Renal cortex interstitium (tissue), 15 donors: ENCODE measurements at places on chromosomes 1 and 21. TPM values are rescaled to one million over a fixed set of nuclear protein-coding genes. Genes with fewer than 3 reads are reported as not detected.

- DNase-seq, result no peak
Measured at GRCh38 chr1:247043406-247043805, 35.2 kb downstream of the ZNF670 start.

- DNase-seq, result no peak
Measured at GRCh38 chr1:41240781-41241353, 1.2 kb downstream of the SCMH1 start.

- no peak for DNase-seq
Measured at GRCh38 chr1:58108783-58109182, 437.7 kb downstream of the OMA1 start.

The KCNN3 gene
- 2.9 TPM for polyA plus RNA-seq

GRCh38 chr1:11335417-11336056, 62.5 kb downstream of the UBIAD1 start:
- no peak for DNase-seq

GRCh38 chr1:235831148-235831547, 35.6 kb downstream of the LYST start:
- no peak for DNase-seq

- peak; percentile 75 for DNase-seq
Measured at GRCh38 chr21:26846036-26846931, 1.1 kb upstream of the ADAMTS1 start.

- DNase-seq, result no peak
Measured at GRCh38 chr21:44697811-44698734, 1.1 kb downstream of the KRTAP10-12 start.

The AMY1B gene
- not detected for polyA plus RNA-seq

The ACOT11 gene
- polyA plus RNA-seq, result 12.8 TPM

- no peak for DNase-seq
Measured at GRCh38 chr21:15138490-15138889, 73.7 kb upstream of the NRIP1 start.

The MROH9 gene
- polyA plus RNA-seq, result not detected

The HES3 gene
- polyA plus RNA-seq, result not detected

DNA sequence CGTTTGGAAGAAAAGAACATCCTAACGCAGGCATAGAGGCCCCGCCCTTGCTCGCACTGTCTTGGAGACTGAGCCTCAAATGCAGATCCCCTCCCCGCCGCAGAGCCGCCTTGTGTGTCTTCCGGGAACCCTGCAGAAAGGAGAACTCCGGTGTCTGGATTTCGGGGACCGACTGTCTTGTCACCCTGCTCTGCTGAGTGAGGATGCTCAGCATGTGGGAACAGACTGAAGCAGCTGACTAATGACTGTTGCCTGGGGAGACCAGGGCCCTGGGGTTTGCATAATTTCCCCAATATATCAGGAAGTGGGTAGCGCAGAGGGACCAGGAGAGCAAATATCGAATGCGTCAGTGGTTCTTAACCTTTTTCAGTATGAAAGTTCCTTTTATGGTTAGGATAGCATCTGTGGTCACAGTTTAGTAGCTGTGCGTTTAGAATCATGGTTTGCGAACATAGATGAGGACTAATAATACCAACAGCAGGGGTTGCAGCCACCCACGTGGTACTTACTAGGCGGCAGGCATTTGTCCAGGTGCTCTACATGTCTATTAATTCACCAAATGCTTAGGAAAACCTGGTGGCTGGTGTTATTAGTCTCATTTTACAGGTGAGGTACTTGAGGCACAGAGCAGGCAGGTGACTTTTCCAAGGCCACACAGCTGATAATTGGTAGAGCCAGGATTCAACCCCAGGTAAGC, 14.3 kb downstream of the GPR137B start:
- no peak for DNase-seq

The TAF5L gene
- polyA plus RNA-seq, result 16.8 TPM

- DNase-seq, result no peak
Measured at GRCh38 chr1:156253634-156254033, 5.8 kb upstream of the PAQR6 start.

DNA sequence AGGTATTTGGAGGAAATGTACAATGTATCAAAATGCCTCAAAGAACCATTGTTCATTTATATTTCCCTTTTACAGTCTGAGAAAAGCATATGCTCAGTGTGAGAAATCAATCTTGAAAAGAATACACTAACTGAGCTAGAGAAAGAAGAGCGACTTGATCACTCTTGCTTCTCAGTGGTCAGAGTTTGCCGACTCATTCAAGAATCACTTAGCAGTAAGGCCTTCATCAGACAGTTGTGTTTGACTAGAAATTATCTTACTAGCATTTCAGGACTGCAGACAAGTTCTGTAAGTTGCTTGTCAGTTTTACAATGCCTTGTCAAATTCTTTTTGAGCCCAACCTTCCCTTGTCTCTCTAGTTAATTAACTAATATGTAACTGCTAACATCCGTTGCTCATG, 12.9 kb downstream of the RGS18 start:
- DNase-seq, result no peak

DNA sequence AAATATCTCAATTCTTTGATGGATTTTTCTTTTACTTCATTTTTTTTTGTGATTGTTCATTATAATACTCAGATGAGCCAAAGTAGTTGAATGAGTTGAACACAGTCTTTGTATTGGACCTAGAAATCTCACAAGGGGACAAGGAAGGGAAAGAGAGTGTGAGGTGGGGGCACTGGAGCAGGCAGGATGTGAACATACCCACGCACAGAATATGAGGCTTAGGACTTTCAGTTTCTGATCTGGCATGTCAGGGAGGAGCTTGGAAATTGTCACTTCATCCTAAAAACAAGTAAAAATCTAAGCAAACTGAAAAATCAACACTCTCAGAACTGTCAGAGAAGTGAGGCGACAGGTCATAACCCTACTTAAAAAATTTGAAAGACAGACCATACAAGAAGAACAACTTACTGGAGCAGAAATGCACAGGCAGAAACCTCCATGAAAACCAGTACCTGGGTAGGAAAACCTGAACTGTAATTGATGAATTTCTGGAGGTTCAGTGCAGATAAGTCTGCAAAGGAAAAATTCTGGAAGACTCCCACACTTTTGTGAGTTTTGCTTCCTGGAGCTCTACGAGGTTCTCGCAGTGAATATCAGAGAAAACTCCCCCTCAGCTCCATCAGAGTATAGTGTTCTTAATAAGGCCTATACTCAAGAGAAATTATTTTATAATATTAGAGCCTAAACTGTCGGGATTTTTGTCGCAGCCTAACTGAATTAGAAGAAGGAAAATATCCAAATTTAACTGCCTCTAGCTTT, 3.6 kb upstream of the PTGS2 start:
- DNase-seq, result no peak

GRCh38 chr1:54567961-54568360, 19.9 kb downstream of the ACOT11 start:
- no peak for DNase-seq

The CELF3 gene
- polyA plus RNA-seq, result 0.32 TPM

DNA sequence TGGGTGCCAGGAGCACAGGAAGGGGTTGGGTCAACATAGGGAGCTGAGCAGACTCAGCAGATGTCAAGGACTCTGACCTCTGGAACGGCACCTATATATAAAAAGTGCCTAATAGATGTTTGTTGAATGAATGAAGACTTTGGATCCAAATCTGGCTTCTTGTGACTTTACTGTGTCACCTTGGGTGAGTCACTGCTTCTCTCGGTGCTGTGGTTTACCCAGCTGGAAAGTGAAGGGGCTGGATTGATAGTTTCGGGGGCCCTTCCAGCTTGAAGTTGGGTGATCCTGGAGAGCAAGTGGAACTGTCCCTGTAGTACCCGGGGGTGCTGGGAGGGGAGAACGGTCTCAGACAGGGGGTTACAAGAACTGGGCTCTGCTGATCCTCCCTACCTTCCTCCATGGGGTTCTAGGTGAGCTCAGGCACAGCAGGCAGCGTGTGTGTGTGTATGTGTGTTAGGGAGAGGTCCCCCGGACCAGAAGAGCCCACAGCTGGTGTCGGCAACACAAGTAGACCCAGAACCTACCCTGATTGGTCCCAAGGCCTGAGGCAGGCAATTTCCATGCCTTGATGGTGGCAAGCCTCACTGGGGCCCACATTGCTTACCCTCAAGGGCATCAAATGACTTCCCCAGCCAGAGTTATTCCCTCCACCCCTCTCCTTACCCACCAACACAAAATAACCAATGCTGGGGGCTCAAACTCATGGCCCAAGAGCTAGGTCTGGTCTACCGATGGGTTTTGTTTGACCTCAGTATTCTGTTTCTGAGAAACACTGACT, 5.5 kb upstream of the PADI1 start:
- no peak for DNase-seq

DNA sequence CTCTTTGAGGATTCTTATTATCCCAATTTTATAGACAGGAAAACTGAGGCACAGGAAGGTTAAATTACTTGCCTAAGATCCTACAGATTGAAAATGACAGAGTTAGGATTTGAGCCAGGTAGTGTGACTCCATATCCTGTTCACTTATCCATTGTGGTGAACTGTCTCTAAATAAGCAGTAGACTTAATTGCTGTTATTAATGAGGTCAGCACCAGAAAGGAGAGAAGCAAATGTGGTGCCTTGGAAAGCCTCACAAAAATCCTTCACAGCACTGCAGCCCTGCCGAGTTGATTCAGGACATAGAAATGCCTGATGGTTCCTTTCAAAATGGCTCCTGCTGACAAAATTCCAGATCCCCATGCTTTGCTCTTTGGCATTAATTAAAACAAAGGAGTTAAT, 193.3 kb upstream of the BEND5 start:
- DNase-seq, result no peak

The TFF3 gene
- polyA plus RNA-seq, result 3.6 TPM

DNA sequence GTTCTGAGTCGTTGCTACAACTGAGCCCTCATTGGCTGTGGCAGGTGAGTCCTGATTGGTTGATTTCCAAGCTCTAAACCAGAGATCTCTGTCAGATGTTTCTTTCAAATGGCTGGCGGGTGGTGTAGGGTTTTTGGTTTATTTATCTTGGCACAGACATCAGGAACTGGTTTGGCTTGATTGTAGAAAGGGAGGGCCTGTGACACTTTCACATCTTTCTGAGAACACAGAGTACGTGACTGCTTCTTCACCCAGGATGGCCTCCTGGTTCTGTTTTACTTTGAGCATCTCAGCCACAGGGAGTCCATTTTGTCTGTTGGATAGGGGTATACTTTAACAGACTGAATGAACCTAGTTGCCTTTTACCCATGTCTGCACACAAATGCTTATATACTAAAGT, 89.4 kb upstream of the GPR52 start:
- DNase-seq, result no peak

- DNase-seq, result no peak
Measured at GRCh38 chr1:194515916-194516315, 1329.5 kb upstream of the B3GALT2 start.

DNA sequence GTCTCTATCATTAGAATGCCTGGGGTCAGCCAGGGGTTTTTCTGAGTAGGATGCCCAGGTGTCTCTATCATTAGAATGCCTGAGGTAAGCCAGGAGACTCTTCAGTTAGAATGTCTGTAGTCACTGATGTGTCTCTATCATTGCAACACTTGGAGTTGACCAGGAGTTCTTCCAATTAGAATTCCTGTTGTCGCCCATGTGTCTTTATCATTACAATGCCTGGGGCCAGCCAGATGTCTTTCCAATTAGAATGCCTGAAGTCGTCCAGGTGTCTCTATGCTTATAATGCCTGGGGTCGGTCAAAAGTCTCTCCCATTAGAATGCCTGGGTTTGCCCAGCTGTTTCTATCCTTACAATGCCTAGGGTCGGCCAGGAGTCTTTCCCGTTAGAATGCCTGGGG, 55.8 kb downstream of the RNF187 start:
- no peak for DNase-seq

DNA sequence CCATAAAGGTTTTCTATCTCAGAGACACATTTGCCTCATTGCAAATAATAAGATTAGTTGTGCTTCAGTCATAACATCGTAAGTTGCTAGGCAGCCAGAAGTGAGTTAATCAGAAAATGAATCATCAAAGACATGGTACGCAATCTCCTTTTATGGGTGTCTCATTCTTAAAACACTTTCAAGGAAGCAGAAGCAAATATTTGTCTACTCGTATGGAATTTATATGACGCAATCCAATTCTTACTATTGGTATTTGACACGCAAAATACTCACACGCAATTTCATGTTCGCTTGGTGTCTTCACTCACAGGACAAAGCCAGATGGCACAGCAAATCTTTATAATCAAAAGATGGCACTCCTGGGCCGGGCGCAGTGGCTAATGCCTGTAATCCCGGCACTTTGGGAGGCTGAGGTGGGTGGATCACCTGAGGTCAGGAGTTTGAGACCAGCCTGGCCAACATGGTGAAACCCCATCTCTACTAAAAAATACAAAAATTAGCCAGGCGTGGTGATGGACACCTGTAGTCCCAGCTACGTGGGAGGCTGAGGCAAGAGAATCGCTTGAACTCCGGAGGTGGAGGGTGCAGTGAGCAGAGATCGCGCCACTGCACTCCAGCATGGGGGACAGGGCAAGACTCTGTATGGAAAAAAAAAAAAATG, 56.4 kb downstream of the HLCS start:
- DNase-seq, result no peak
